ENCODE measurements at places on chromosomes 1 and 21.

- DNase-seq, result no peak
Observed at GRCh38 chr1:26791626-26792025, 3.9 kb downstream of the PIGV start.

DNA sequence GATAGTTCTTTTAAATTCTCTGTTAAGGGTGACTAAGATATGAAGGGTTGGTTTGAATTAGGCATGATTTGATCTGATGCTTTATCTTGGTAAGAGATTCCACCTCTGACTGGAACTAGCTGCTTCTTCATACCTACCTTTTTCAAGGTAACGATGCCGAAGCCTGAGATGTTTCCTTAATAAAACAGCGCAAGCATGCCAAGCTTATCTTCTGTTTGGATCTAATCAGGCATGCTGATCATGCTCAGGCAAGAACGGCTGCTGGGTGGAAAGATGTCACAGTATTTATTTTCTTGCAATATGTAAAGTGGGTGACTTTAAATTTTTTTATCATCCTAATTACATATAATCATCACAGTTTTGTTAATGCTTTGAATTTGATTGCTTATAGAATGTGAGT, 148.7 kb downstream of the ADGRL2 start:
- no peak for DNase-seq

GRCh38 chr1:90717356-90717664, 208 bp upstream of the BARHL2 start:
- DNase-seq, result no peak

- no peak for DNase-seq
Observed at GRCh38 chr21:38970765-38971164, 165.0 kb downstream of the ETS2 start.

DNA sequence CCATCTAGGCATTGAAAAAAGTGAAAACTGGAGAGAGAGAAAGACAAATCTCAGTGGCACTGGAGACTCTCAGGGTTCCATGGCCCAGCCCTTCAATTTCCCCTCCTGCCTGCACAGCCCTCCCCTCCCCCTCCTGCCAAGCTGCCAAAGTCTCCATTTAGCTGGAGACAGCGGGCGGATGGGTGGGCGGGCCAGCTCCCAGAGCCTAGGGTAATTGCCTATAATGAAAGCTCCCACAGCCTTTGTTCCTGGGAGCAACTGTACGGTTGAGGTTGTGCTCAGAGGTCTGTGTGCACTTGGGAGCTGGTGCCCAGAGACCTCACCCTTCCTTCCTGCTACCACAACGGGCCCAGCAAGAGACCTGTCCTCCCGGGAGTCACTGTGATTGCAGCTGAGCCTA, 89.6 kb downstream of the NAV1 start:
- DNase-seq, result peak; percentile 52

GRCh38 chr1:24385160-24385940, 28.2 kb downstream of the STPG1 start:
- no peak for DNase-seq

Measured in posterior cingulate gyrus (tissue), 11 donors.